ENCODE measurements at places on chromosomes 13 and 19. TPM values are rescaled to one million over a fixed set of nuclear protein-coding genes. Genes with fewer than 3 reads are reported as not detected.
A peak's percentile ranks its signal among the peaks of the same experiment; 100 is the strongest.

KIR2DL3 gene
- polyA plus RNA-seq, result not detected

DNA sequence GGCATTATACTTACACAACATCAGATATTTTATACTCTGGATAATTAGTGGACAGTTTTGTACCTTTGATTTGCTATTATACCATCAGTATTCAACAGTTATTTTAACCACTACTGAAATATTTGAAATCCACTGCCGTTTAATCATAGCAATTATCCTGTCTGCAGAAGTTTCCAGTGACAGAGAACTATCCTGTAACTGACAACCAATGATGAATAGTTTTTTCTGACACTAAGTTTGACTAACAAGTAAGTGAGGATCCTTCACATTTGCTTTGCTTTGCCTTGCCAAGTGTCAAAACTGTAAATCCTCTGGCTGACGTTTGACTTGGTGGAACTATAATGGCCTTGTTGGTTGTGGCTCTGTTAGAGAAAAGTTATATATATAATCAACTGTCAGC lies 410.7 kb downstream of the GPC5 start:
- no peaks in the 10 kb centered on the region for H3K36me3 ChIP-seq
- no peaks in the 10 kb centered on the region for H3K4me1 ChIP-seq
- H3K27me3 ChIP-seq, result no peaks in the 10 kb centered on the region
- DNase-seq, result no peak
- H3K4me3 ChIP-seq, result no peak overlapping the region

DNA sequence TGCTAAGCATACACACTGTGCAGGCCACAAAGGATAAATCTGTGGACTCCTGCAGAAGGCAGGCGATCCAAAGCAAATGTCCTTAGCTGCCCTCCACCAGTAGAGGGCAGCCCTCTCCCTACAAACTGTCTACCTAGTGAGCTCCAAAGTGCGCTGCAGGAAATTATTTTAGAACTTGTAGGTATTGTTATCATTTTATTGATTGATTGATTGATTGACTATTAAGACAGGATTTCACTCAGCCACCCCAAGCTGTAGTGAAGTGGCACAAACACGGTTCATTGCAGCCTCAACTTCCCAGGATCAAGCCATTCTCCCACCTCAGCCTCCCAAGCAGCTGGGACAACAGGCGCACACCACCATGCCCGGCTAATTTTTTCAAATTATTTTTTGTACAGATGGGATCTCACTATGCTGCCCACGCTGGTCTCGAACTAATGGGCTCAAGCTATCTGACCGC lies 37.3 kb downstream of the RNF6 start:
- no peaks in the 10 kb centered on the region for H3K36me3 ChIP-seq
- peak; percentile 61 for DNase-seq
- H3K27ac ChIP-seq, result peak overlapping the region; percentile 78
- H3K4me3 ChIP-seq, result peak overlapping the region; percentile 76

DNA sequence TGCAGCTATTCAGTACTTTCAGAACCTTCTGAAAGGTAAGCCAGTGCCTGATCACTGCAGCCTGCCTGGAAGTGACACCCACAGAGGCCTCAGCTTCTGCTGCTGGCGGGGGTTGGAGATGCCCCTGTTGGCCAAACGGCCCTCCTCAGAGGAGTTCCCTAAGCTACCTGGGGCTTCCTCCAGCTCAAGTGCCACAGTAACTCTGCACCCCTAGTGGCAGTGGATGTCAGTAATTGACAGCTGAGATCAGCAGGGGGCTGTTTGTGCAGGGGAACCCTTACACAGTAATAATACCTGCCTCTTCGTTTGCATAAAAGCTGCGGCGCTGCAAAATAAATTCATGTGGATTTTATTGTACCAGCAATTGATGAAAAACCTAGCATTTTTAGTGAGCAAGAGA lies 28.9 kb downstream of the TDRD12 start:
- H3K4me1 ChIP-seq, result no peaks in the 10 kb centered on the region
- DNase-seq, result no peak
- H3K27ac ChIP-seq, result peak overlapping the region; percentile 27
- H3K4me3 ChIP-seq, result no peak overlapping the region

DNA sequence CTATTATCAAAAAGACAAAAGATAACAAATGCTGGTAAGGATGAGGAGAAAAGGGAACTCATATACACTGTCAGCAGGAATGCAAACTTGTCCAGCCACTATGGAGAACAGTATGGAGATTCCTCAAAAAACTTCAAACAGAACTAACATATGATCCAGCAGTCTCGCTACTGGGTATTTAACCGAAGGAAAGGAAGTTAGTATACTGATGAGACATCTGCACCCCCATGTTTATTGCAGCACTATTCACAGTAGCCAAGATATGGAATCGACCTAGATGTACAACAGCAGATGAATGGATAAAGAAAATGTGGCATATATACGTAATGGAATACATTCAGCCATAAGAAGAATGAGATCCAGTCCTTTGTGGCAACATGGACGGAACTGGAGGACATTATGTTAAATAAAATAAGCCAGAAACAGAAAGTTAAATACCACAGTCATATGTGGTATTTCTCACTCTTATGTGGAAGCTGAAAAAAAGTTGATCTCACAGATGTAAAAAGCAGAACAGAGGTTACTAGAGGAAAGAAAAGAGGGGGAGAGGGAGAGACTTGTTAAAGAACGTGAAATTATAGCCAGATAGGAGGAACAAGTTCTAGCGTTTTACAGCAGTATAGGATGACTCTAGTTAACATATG lies 83.2 kb downstream of the RUBCNL start:
- peaks cover 3% of the 10 kb centered on the region for H3K27me3 ChIP-seq
- H3K4me3 ChIP-seq, result no peak overlapping the region

Measured in naive B cell (primary cell).